ENCODE measurements at places on chromosomes 11 and 22.

DNA sequence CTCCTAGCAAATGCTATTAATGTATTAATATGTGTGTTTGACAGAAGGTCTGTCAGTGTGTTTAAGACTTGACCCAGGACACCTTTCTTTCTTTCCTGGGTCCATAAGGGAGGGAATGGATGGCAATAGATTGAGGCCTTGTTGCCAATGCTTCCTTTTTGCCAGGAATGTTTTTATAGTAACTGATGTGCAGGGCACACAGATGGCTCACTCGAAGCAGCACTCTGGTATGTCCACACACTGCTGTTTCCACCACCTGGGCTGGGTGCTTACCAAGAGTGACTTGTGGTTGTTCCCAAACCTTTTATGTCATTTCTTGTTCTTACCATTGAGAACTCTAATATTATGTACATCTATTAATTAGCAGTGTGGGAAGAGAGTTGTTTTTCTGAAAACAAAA is 396.9 kb upstream of the SYN3 start:
- DNase-seq, result no peak

DNA sequence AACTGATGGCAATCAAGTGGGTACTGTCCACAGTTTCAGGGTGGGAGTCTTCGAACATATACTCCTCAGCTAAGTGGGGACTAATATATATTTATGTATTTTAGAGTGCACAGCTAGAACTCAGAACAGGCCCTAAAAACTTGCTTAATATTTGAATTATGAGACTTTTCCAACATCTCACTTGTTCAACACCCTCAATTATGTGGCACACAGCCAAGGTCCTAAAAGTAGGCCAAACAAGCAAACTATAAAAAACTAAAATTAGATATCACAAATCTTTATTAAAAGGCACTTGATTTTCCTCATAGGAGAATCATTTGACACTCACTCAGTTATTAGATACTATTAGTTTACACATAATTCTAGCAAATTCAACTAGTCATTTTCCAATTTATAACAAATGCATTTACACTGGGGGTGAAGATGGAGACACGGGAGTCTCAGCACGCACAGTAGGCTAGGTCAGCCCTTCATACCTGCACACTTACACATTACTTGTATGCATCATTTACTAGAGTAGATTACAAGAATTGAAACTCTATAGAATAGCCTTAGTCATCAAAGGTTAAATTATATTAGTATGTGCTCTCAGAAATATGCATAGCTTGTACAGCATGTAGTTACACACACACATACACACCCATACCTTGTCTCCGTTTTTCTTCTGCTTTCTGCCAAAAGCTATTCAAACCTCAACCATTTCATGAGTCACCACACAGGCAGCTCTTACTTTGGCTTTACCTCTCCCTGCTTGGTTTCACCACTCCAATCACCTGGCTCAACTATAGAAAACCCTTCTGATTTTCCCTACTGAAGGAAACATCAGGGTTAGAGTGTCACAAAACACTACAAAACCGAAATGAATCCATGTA is 171.5 kb downstream of the SBF2 start:
- DNase-seq, result no peak

GRCh38 chr11:1829039-1829820 is 5.6 kb upstream of the SYT8 start:
- DNase-seq, result no peak

DNA sequence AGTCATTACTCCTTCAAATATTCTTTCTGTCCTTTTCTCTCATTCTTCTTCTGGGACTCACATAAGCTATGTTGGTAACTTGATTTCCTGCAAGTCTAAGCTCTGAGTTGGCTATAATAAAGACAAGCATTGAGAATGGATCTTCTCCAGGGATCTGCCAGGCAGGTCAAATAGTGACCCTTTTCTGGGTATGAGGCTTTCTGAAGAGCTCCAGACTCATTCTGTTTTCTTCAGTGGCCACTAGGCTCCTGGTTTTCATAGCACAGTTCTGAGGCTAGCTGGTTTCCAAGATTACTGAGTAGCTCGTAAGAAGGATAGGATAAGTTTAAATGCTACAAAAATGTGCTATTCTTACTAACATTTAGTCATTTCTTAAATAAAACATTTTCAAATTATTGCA is 38.3 kb downstream of the TMPRSS5 start:
- DNase-seq, result no peak

- no peak for DNase-seq
Observed at GRCh38 chr11:8138526-8138925, 30.3 kb downstream of the RIC3 start.

DNA sequence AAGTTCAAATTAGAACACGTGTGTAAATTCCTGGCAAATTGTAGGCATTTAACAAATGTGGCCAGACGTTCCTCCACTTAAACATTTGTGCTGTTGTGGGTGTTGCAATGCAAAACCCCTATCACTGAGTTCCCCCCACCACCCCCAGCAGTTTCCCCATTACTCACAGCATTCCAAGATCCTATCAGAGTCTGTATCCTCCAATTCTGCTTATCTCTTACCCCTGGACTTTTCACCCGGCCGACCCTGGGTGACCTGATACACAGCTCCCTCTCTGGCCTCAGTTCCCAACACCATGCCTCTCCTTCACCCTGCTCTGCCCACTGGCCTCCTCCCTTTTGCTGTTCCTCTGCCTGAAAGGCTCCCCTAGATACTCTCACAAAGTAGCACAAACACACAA is 31.4 kb upstream of the AQP11 start:
- DNase-seq, result no peak

DNA sequence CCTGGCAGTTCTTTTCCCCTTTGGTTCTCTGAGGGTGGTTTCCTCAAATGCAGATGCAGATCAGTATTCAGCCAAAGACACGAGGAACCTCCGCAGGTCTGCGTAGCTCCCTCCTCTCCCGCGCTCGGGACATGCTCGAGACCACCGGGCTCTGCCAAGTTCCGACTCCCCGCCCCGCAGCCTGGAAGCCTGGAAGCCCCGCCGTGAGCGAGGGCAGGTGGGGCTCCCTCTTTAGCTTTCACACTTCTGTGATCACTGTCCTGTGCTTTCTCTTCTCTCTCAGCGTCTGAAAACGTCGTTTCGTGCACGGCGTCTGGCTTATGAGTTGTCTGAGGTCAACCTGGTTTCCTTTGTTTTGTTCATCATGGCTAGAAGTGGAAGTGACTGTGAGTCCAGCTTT is 26.6 kb downstream of the ZBED4 start:
- DNase-seq, result peak; percentile 16

GRCh38 chr11:130666781-130667251 is 218.4 kb downstream of the ADAMTS15 start:
- DNase-seq, result no peak

DNA sequence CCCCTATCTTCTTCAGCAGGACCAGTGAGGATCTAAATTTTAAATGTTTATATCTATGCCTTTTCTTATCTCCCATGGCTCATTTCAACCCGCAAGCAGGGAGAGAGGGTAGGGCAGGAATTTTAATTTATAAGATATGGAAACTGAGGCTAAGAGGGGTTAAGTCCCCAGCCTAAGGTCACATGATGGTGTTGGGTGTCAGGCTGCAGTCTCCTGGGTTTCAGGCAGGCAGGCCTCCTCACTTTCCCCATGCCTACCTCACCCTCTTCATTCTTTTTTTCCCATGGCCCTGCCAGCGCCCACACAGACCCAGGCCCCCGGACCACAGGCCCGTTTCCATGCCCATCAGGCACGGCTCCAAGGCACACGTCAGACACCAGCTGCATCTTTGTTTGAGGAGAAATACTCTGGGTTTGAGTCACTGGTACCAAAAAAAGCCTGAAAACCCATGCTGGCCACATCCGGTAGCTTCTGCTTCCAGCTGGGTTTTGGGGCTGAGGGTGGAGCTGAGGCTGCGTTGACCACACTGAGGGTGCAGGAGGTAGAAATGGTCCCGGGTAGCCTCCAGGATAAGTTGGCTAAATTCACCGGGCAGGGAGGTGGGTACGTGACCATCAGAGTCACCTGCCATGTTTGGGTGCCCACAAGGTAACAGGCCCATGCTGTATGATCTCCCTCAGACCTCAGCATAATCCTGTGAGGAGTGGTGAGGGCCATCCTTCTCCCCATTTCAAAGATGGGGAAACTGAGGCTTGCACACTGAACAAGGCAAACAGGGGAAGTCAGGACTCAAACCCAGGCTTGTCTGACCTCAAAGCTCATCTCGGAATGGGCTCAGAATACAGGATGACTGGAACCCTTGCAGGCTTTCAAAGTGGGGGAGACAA is 7.5 kb downstream of the CRYBB1 start:
- DNase-seq, result peak; percentile 53

GRCh38 chr11:29781268-29781667 is 235.6 kb downstream of the KCNA4 start:
- DNase-seq, result no peak

DNA sequence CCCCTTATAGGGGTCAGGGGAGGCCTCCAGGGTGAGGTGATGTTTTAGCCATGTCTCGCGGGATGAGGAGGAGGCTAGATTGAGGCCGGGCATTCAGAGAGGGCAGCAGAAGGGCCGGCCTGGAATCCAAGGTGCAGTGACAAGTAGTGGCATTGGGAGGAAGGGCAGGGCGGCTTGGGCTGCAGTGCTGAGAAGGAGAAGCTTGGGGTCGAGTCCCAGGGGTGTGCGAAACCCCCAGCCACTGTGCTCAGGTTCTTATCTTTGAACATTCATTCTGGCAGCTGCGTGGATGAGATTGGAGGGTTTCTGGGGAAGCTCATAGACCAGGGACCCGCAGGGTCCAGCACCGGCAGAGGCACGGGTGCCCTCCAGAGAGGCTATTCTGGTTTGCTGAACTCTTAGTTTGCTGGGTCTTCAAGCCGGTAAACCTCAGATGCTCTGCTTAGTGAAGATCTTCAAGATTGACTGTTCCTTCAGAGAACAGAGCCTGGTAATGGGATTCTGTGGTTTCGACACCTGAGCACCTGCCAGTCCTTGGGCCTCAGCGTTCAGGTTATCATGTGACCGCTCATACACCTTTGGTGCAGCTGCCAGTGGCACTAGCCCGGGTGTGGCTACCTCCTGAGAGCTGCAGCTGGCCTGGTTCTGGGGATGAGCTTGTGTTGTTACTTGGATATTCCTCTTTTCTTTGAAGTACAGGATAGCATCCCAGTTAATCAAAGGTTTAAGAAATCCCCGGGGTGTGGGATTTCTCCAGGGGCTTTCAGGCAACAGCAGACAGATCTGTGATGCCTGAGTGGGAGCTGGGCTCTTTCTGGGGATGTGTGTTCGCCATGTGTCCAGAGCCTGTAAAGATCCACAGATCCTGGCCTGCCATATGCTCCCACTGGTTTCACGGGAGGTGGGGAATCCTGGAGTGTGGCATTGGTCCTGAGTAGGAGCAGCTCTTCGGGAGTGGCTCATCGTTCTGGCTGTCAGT is 152.8 kb downstream of the TBC1D22A start:
- DNase-seq, result no peak

- DNase-seq, result no peak
Observed at GRCh38 chr11:117199053-117199915, at the start of gene TAGLN. TAGLN (plus strand) TSS chr11:117199370; CDS start chr11:117203014, 3,644 bp downstream.

DNA sequence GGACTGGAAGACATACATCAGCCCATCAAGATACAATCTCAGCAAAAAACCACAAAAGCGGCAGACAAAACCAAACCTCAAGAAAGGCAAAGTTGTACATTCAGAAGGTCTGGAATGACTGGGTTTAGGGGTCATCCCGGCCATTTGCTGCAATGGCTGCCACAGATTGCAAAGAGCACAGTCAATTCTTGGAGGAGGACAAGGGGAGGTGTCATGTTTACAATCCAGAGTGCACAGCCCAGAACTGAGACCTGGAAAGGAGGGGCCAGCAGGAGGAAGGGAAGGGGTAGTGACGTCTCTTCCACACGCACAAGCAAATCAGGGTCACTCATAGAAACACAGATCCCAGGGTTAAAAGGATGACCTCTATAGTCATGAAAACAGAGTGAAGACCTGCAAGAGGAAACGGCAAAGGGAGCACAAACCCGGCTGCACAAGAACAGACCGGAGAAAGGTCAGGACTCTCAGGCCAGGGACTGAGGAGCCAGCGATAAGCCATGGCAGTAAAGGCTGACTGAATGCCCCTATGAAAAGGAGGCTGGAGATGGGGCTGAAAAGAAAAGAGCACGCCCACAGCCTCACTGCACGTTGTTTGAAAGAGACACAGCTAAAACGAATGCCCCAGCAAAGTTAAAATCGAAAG is 18.2 kb upstream of the MUC5AC start:
- no peak for DNase-seq

DNA sequence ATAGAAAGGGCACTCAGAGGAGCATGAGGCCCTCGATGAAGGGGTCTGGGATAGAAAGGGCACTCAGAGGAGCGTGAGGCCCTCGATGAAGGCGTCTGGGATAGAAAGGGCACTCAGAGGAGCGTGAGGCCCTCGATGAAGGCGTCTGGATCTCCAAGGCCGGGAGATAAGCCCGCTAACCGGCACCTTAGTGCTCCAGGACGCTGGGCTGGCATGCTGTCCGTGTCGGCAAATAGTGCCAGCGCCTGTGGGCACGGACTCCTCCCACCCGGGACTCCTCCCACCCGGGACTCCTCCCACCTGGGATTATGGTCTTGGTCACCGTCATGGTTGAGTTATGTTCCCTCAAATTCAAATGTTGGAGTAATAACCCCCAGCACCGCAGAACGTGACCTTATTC is 725.3 kb downstream of the BRD1 start:
- DNase-seq, result no peak

DNA sequence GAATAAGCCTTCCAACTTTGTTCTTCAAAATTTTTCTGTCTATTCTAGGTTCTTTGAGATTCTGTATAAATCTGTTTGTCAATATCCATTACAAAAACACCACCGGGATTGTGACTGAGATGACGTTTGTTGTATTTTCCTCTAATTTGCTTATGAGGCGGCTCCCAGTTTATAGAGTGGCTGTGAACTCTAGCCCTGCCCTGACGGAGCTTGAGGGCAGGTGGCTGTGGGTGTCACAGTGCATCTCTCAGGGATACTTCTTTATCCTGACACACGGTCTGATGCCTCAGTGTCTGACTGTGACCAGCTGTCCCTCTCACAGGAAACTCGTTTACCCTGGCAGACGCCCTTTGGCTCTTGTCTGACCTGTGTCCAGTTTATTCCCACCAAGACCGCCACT is 53.7 kb upstream of the ATXN10 start:
- no peak for DNase-seq

- DNase-seq, result no peak
Observed at GRCh38 chr22:30990690-30991089, 21.6 kb downstream of the TUG1 start.

GRCh38 chr11:64298966-64299846 is 952 bp upstream of the CATSPERZ start:
- DNase-seq, result no peak

DNA sequence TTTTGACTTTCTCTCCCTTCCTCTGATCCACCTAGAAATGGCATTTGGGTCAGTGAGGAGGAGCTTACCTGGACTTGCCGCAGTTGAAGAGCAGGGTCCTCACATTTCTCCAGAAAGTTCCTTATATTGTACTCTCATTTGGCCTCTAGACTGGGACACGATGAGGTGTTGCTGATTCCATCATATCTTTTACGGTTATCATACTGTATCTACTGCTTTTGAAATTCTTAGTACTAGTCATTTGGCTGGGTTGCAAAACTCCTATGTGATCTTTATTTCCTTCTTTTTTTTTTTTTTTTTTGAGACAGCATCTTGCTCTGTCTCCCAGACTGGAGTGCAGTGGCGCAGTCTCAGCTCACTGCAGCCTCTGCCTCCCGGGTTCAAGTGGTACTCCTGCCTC is 58.7 kb upstream of the FAM181B start:
- no peak for DNase-seq
